ENCODE measurements at places on chromosomes 4 and X.

GRCh38 chr4:75715105-75715799, 9.1 kb upstream of the USO1 start:
- DNase-seq = no peak

GRCh38 chr4:14465057-14465456, 537.2 kb upstream of the CPEB2 start:
- no peak for DNase-seq

- DNase-seq = no peak
Measured at GRCh38 chrX:42242004-42242403, 318.6 kb upstream of the CASK start.

GRCh38 chr4:139530833-139531427, 25.1 kb downstream of the SETD7 start:
- peak; percentile 76 for DNase-seq

DNA sequence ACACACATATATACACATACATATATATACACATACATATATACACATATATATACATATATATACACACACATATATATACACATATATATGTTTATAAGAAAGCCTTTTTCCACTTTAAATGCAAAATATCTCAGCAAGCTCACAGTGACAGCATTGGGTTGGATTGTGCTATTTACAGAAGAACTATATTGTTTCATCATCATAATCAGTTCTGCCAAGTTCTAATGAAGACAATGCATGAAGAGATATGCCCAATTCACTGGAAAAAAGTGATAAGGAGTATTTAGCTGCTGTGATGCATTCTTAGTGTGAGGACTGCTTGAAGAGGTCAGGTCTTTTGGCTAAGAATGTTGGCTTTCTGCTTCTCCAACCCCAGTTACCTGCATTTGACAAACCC, 54.4 kb downstream of the RNF150 start:
- no peak for DNase-seq

DNA sequence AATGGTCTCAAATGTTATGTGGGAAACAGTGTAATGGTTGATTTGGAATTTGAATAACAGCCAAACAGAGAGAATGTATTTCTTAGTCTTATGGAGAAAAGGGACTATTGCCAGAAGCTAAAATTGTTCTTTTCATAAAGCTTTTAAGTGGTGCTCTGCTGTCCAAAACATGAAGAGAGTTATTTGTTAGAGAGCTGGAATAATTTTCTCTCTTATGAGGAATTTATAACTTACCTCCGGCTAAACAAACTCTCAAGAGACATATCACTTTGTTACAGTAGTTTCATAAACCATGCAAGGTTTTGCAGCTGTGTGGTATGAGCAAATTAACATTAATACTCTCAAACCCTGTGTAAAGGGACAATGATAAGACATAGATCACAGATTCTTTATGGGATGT, 28.6 kb downstream of the SULT1B1 start:
- no peak for DNase-seq
